CD4-positive, alpha-beta memory T cell (primary cell): ENCODE measurements at places on chromosomes 7 and 10. TPM values are rescaled to one million over a fixed set of nuclear protein-coding genes. Genes with fewer than 3 reads are reported as not detected.

DNA sequence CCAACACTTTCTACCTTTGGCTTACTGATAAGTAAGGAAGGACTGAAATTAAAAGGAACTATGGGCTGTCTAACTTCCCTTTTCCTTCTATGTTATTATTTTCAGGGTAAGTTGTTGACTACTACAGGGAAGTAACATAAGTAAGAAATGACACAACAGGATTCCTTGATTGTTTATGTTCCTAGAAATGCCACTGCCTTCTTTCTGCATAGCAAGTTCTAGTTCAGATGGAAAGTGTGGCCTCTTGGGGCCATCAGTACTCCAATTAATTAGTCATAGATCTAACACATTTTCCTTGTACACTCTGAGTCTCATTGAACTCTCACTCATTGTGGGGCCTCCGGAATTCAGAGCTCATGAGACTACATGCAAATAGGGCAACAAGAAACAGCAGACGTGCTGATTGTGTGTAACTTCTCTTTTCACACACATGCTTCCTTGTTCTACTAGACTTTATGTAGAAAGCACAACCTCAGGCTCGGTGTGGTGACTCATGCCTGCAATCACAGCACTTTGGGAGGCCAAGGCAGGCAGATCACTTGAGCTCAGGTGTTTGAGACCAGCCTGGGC lies 35.3 kb upstream of the HIBADH start:
- H3K27ac ChIP-seq, result no peak overlapping the region
- no peak overlapping the region for H3K4me3 ChIP-seq
- H3K4me1 ChIP-seq, result no peaks in the 10 kb centered on the region
- no peak for DNase-seq
- H3K27me3 ChIP-seq, result no peaks in the 10 kb centered on the region
- no peaks in the 10 kb centered on the region for H3K36me3 ChIP-seq

DNA sequence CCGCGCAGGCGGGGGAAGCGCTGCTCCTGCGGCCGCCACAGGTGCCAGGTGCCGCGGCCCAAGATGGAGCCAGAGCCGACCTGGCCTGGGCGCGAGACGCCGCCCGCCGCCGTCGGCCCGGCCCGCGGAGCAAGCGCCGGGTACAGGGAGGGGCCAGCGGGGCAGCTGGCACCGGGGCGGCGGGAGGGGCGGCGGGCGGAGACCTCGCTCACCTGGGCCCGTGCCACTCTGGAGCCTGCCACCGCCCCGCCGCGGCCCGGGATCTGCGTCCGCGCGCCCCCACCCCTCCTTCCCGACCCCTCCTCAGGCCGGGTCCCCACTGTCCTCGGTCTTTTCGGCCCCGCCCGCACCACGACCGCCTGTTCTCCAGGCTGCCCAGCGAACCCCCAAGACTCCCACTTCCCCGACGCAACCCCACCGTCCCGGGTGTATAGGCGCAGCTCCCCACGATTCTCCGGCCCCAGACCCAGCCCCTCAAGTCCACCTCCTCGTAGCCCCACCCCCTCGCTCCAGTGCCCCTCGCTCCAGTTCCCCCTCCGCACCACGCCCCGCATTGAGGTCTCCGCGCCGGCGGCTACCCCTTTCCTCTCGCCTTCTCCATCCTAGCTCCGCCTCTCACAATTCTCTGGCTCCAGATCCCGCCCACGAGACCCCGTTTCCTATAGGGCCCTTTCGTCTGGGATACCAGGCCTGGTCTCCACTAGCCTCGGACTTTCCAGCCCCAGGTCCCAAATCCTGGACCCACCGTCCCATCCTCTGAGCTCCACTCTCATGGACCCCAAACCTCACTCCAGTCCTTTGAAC lies at the start of gene GPRIN2:
Gene GPRIN2 (minus strand): TSS at position 144 of the 804 bp plus-strand sequence. CDS start 5,922 bp downstream, outside the sequence.
- H3K27ac ChIP-seq, result no peak within 1 kb of the TSS
- peaks cover 19% of the 10 kb centered on the region for H3K27me3 ChIP-seq
- no peaks in the 10 kb centered on the region for H3K4me1 ChIP-seq
- no peak for DNase-seq
- H3K36me3 ChIP-seq, result no peaks in the 10 kb centered on the region
- no peak within 1 kb of the TSS for H3K4me3 ChIP-seq

- H3K27ac ChIP-seq, result no peak overlapping the region
- peaks cover 12% of the 10 kb centered on the region for H3K27me3 ChIP-seq
- no peak overlapping the region for H3K4me3 ChIP-seq
- H3K36me3 ChIP-seq, result no peaks in the 10 kb centered on the region
- H3K4me1 ChIP-seq, result peaks cover 4% of the 10 kb centered on the region
Measured at GRCh38 chr7:28955356-28955717, 2.8 kb downstream of the TRIL start.

- no peak overlapping the region for H3K27ac ChIP-seq
- no peak for DNase-seq
- H3K4me1 ChIP-seq, result no peaks in the 10 kb centered on the region
- H3K36me3 ChIP-seq, result no peaks in the 10 kb centered on the region
- no peaks in the 10 kb centered on the region for H3K27me3 ChIP-seq
Measured at GRCh38 chr7:30068117-30068516, 39.9 kb downstream of the PLEKHA8 start.

- H3K4me1 ChIP-seq, result peaks cover 38% of the 10 kb centered on the region
- no peak overlapping the region for H3K27ac ChIP-seq
Measured at GRCh38 chr7:151250181-151251132, 2.0 kb upstream of the SMARCD3 start.

- H3K27me3 ChIP-seq, result no peaks in the 10 kb centered on the region
- H3K36me3 ChIP-seq, result no peaks in the 10 kb centered on the region
- no peak overlapping the region for H3K4me3 ChIP-seq
- no peak overlapping the region for H3K27ac ChIP-seq
- no peak for DNase-seq
- H3K4me1 ChIP-seq, result peaks cover 13% of the 10 kb centered on the region
Measured at GRCh38 chr7:113120647-113121046, 2.3 kb upstream of the SMIM30 start.

GRCh38 chr10:28913436-28914237 lies 236.3 kb downstream of the BAMBI start:
- no peak overlapping the region for H3K27ac ChIP-seq
- no peak for DNase-seq
- H3K4me3 ChIP-seq, result no peak overlapping the region
- H3K4me1 ChIP-seq, result no peaks in the 10 kb centered on the region

Gene MMRN2
- 0.20 TPM for total RNA-seq

Gene POMZP3
- 21.6 TPM for total RNA-seq

Gene DIP2C
- 6.0 TPM for total RNA-seq

Gene CYREN
- 45.3 TPM for total RNA-seq

Gene SYT15B
- 0.38 TPM for total RNA-seq
